ENCODE measurements at places on chromosomes 6 and 20. TPM values are rescaled to one million over a fixed set of nuclear protein-coding genes. Genes with fewer than 3 reads are reported as not detected.

DNA sequence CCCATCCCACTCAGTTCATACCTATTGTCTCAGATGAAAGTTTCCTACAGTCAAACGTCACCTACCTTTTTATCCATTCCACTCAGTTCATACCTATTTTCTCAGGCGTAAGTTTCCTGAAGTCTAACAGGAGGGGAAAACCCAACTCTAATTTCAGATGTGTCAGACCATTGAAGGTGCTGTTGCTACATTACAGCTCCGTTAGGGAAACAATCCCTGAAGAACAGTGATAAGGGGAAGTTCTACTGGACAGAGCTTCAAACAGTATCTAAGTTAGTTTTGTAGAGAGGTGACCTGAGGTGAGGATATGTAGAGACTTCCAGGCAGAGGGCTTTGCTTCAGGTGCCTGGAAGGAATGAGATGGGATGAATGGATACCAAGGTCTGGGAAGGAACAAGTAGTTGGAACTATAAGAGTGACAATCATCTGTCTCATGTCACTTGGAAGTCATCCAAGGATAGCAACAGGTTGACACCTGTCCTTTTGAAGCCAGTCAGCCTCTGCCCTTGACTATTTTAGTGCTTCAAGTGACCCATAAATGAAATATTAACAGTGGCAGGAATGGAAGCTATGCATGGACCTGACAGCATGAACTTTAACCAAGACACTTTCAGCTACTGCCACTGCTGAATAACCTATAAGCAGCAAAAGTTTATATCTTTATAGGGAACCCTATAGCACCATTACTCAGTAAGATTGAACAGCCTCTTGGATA lies 191.6 kb upstream of the MOCS1 start:
- no peak overlapping the region for H3K4me3 ChIP-seq
- DNase-seq: no peak
- no peak overlapping the region for H3K27ac ChIP-seq
- H3K36me3 ChIP-seq: no peaks in the 10 kb centered on the region
- no peaks in the 10 kb centered on the region for H3K27me3 ChIP-seq

- no peaks in the 10 kb centered on the region for H3K36me3 ChIP-seq
- H3K4me1 ChIP-seq: peaks cover 5% of the 10 kb centered on the region
- no peak overlapping the region for H3K27ac ChIP-seq
- H3K27me3 ChIP-seq: peaks cover 49% of the 10 kb centered on the region
Observed at GRCh38 chr6:36337814-36338213, 1.1 kb upstream of the BNIP5 start.

BMP2 gene
- 9.2 TPM for total RNA-seq

- no peaks in the 10 kb centered on the region for H3K36me3 ChIP-seq
- H3K4me1 ChIP-seq: no peaks in the 10 kb centered on the region
- no peaks in the 10 kb centered on the region for H3K27me3 ChIP-seq
- no peak overlapping the region for H3K27ac ChIP-seq
- no peak for DNase-seq
- no peak overlapping the region for H3K4me3 ChIP-seq
Observed at GRCh38 chr6:8889514-8889913, 454.2 kb upstream of the SLC35B3 start.

Measured in astrocyte (in vitro differentiated cells and primary cell).